Stimulated activated CD8-positive, alpha-beta memory T cell treated with anti-CD3 and anti-CD28 coated beads, Interleukin-12 subunit alpha, Interleukin-12 subunit beta, amount 100 ng/mL, for 1 hour (primary cell): ENCODE measurements at places on chromosomes 7 and 10.

GRCh38 chr10:118708571-118708970, 46.2 kb downstream of the CACUL1 start:
- DNase-seq: no peak

- DNase-seq: no peak
These were observed 93.9 kb upstream of the VIPR2 start for GRCh38 chr7:159238541-159238940.

DNA sequence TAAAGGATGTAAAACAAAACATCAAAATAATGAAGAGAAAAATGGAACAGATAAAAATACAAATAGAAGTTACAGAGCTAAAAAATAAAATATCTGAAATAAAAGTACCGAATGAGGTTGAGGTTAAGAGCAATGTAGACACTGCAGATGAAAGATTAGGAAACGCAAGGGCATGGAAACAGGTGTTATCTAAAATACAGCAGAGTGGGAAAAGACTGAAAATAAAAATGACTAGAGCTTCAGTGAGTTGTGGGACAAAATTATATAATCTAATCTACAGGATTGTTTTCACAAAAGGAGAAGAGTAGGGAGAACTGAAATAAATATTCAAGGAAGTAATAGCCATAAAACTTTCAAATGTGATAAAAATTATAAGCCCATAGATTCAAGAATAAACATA, 123.8 kb downstream of the PTEN start:
- DNase-seq: no peak

GRCh38 chr10:113957013-113957412, 86.7 kb upstream of the ADRB1 start:
- DNase-seq: no peak

DNA sequence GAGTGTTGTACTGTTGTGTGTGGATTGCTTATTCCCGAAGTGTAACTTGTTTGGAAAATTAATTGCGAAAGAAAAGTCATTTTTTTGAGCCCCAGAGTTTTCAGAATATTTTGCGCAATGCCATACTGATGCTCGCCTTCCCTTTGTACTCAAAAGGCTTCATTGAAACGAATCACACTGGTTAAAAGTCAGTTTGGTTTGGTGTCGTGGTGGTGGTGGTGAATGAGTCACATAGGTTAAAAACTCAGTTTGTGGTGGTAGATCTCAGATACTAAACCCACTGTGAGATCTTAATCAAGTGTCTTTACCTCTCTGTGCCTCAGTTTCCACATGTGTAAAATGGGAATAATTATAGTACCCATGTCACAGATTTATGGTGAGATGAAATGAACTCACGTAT, 61.1 kb upstream of the IL6 start:
- DNase-seq: no peak

DNA sequence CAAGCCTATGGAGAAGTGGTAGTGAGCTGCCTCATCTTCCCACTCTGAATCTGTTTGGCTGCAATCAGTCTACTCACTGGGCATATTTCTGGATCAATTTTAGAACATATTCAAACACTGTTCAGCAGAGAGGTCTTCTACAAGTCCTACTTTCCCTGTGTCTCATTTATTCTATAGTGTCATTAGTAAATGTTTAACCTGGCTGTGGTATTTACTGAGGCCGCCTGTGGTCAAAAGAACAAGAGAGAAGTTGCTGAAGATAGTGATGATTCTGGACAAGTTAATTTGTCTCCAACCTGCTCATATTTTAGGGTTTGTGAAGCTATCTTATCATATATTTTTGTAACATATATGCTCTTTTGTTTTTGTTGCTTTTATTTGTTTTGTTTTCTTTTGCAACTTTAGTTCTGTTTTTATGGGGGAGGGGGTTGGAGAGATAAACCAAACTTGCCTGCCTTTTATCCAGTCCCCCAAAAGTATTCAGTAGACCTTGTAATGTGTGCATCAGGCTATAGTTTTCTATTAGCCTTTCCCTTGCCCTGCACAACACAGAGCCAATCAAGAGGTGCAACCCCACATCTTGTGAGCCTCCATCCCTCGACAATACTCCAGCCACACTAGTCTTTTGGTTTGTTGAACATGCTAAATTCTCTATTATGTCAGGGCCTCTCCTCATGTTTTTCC, 362.8 kb upstream of the MBL2 start:
- no peak for DNase-seq

- no peak for DNase-seq
These were observed 566.9 kb downstream of the PTPRN2 start for GRCh38 chr7:158020706-158021095.

DNA sequence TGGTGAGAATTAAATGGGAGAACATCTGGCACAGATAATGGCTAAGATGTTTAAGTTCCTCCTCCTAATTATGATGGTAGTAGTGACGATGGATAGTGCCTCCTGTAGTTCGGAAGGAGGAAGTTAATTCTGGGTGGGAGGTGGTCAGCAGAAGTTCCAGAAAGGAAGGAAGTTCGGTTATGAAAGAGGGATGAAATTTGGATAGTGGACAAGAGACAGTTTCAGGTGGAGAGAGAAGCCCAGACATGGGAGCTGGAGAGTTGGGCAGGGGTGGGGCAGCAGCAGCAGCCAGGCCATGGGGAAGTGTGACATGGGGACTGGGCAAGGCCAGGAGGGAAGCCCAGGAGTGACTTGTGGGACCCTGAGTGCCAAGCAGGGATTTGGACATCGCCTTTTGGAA, 99.5 kb downstream of the CCNY start:
- DNase-seq: no peak
